ENCODE measurements at places on chromosomes 5 and 9. TPM values are rescaled to one million over a fixed set of nuclear protein-coding genes. Genes with fewer than 3 reads are reported as not detected.

PRR16 gene
- 1.9 TPM for total RNA-seq

- no peak for DNase-seq
These were observed 109.4 kb upstream of the MVB12B start for GRCh38 chr9:126217250-126217653.

FOXD4L5 gene
- 0.29 TPM for total RNA-seq

GRCh38 chr5:86070719-86071118 is 547.0 kb upstream of the COX7C start:
- DNase-seq = no peak

COL15A1 gene
- 4.2 TPM for total RNA-seq

GRCh38 chr9:92747459-92748232 is 17.0 kb downstream of the BICD2 start:
- peak; percentile 25 for DNase-seq

DNA sequence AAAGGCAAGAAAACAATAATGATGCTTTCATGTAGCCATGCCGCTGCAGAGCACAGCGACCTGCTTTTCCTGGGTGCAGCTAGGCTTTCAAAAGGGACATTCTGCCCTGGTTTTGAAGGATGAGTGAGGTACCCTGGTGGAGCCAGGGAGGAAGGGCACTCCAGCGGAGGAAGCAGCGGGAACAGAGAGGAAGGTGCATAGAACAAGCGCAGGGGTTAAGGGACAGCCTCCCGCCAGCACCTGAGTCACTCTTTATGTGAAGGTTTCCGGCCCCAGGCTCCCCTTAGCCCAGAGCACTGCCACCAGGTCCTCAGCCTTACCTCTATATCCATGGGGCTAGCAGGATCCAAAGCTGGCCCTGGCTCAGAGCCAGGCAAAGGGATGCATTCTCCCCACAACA is 221.1 kb downstream of the CDK5RAP2 start:
- no peak for DNase-seq

PCDHA9 gene
- total RNA-seq = 0.16 TPM

DNA sequence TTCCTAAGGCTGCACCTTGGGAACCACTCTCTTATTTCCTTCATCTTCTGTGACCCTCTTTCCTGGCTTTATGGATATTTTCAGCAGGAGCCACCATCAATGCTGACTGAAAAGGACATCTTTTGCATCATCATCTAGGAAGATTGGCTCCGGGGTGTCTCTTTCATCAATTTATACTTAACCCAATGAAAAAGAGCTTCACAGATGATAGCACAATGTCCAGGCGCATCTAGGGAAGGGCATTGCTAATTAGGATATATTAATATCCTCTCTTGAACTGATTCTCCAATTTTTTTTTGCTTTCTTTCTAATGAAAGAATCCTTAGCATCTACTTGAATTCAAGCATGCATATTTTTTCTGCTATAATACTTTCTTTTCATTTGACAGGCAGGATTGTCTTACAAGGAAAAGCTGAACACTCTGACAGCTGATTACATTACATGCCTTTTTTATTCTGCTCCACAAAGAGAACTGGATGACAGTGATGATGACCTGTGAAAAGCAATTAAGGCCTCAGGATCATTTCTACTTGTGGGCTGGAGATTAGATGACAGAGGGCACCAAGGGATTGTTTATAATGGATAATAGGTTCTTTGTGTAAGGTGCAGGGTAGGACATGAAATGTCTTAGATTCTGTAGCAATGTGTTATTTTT is 60.2 kb downstream of the PCSK1 start:
- DNase-seq = no peak

DNA sequence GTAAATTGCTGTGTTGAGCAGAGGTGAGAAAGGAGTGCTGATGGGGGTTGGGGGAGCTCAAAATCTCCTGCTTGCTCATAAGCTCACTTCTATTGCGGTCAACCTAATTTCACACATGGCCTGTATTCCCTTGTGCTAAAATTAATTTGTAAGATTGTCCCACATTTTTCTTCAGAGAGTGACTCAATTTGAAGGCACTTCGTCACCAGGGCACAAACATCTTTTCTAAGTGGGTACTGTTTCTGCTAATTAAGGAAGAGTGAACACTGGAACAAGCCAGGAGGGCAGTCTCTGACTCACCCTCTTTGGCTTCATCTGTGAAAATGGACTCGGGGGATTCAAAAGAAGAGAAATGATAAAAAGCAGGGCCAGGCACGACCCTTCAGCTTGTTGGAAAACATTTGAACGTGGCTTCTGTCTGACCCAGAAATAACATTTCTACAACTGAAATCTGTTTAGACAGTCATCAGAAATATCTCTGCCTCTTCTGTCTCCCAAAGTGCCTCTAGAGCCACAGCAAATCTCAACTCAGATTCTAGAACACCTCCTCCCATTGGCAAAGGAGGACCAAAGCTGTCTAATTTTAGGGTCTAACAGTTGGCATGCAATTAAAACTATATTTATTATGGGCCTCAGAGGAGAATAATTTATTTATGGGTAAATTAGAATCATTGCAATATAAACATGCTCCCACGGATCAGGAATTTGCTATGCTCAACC is 49.8 kb downstream of the FEM1C start:
- no peak for DNase-seq

DNA sequence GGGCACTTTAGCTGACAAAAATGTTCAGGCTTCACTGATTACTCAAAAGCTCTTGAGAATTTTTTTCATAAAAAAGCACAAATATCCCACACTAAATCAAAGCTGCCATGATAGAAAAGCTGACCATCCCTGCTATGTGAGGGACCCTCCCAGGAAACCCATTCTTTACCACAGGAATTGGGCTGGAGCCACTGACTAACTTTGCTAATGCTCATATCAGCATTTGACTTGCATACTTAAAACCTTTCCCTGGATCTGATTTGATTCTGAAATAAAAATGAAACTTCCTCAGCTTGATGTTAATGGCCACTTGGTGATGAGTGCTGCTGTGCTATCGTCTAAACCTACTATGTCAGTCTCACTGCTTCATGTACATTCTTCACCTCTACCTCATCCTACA is 243.6 kb downstream of the PRELID2 start:
- DNase-seq = no peak

- DNase-seq = no peak
These were observed at the start of gene PHF2 for GRCh38 chr9:93576258-93577077. Gene PHF2, plus strand, starts transcription at chr9:93576584. Its CDS starts 190 bp downstream, at chr9:93576774.

GRCh38 chr5:118956727-118957126 is 31.6 kb downstream of the DTWD2 start:
- no peak for DNase-seq

DNA sequence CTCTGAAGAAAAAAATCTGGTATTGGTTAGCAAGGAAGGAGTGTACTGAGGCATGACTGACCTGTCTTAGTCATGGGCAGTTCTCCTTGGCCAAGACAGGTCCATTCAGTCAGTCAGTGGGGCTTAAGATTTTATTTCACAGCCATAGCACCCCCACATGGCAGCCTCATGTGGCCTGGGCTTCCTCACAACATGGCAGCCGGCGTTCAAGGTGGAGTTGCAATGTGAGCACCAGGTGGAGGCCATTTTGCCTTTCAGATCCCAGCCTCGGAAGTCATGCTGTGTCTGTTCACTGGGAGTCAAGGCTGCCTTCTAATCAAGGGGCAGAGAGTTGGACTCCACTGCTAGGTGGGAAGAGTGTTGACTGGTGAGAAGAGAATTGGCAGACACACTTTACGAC is 10.3 kb upstream of the CARD19 start:
- DNase-seq = peak; percentile 20

- DNase-seq = no peak
These were observed 242.7 kb downstream of the DEPDC1B start for GRCh38 chr5:60457233-60457632.

- no peak for DNase-seq
These were observed 175.5 kb downstream of the MUSK start for GRCh38 chr9:110844121-110844520.

GRCh38 chr5:169942181-169942580 is 38.1 kb downstream of the INSYN2B start:
- no peak for DNase-seq

ATP6V0E1 gene
- 174 TPM for total RNA-seq
